Ovary (tissue), 10 donors: ENCODE measurements at places on chromosomes 13 and 19.

DNA sequence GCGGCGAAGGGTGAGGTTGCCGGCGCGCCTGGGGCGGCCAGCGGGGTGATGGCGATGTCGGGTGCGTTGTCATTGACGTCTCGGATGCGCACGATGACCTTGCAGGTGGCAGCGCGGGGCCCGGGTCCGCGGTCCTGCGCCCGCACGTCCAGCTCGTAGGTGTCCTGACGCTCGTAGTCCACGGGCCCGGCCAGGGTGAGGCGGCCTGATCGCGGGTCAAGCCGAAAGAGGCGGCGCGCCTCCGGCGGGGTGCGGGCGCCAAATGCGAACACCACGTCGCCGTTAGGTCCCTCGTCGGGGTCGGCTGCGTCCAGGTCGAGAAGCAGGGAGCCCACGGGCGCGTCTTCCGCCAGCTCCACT is 1.1 kb downstream of the PCDH8 start:
- no peak overlapping the region for H3K27ac ChIP-seq
- no peak overlapping the region for H3K4me3 ChIP-seq
- H3K4me1 ChIP-seq, result peaks cover 6% of the 10 kb centered on the region
- no peaks in the 10 kb centered on the region for H3K36me3 ChIP-seq
- H3K27me3 ChIP-seq, result peaks cover 10% of the 10 kb centered on the region

DNA sequence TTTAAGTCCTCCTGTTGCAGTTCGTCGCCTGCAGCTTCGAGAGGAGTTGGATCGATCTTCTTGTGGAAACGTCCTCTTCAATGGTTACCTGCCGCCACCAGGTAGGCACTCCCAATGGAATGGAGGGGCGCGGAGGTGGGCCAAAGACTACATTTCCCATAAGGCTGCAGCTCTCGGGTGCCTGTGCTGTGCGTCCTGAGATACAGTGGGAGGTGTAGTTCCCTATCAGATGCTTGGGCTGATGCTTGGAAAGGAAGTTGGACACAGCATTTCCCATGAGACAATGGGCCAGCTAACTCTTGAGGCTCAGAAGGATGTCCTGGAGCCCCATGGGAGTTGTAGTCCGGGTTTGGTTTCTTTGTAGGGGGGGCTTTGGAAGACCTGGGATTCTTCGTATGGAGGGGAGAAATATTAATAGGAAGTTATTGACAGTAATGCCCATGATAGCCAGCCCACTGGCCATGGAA is 1.8 kb downstream of the SHKBP1 start:
- no peaks in the 10 kb centered on the region for H3K27me3 ChIP-seq
- H3K4me3 ChIP-seq, result no peak overlapping the region
- DNase-seq, result no peak
- H3K36me3 ChIP-seq, result no peaks in the 10 kb centered on the region
- no peak overlapping the region for H3K27ac ChIP-seq

DNA sequence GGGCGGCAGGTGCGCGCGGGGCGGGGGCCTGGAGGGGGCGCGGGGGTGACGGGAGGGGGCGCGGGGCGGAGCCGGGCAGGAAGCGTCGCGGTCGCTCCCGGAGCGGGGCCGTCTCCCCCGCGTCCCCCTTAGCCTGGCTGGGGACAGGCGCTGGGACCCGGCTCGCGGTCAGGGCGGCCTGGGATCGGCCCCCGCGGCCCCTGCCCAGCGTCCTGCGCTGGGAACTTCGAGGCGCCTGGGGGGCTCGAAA is 74.7 kb upstream of the MCF2L start:
- no peaks in the 10 kb centered on the region for H3K36me3 ChIP-seq
- no peak overlapping the region for H3K27ac ChIP-seq
- H3K4me3 ChIP-seq, result peak overlapping the region; percentile 21
- peaks cover 4% of the 10 kb centered on the region for H3K4me1 ChIP-seq
- no peak for DNase-seq

GRCh38 chr19:18515959-18516358 is 5.9 kb downstream of the ELL start:
- no peaks in the 10 kb centered on the region for H3K27me3 ChIP-seq
- H3K36me3 ChIP-seq, result no peaks in the 10 kb centered on the region
- no peak overlapping the region for H3K27ac ChIP-seq
- no peak for DNase-seq
- H3K4me3 ChIP-seq, result no peak overlapping the region
- peaks cover 24% of the 10 kb centered on the region for H3K4me1 ChIP-seq

GRCh38 chr19:1455336-1456120 is 5.6 kb downstream of the APC2 start:
- H3K4me3 ChIP-seq, result no peak overlapping the region
- DNase-seq, result peak; percentile 58
- H3K4me1 ChIP-seq, result peaks cover 1% of the 10 kb centered on the region
- peaks cover 7% of the 10 kb centered on the region for H3K27me3 ChIP-seq
- no peaks in the 10 kb centered on the region for H3K36me3 ChIP-seq
- no peak overlapping the region for H3K27ac ChIP-seq

DNA sequence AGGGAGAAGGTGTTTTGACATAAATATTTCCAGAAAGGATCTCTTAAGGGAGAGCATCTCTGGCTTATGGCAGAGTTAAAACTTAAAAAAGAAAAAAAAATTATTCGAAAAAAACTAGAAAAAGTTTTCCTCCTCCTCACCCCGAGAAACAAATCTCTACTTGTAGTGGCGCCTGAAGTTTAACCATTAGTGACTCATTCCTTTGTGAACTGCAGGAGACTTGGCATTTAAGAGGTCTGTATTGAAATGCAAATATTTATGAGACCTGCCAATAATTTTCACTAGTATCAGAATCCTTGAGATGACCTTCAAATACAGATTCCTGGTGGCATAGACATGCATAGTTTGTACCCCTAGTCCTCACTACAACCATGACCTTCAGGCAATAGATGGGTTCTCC is 64.9 kb upstream of the MED4 start:
- H3K36me3 ChIP-seq, result no peaks in the 10 kb centered on the region
- H3K27ac ChIP-seq, result no peak overlapping the region
- no peak overlapping the region for H3K4me3 ChIP-seq
- no peak for DNase-seq
